ENCODE measurements at places on chromosomes 6 and 20.

GRCh38 chr20:12860619-12861247 is 148.0 kb upstream of the SPTLC3 start:
- DNase-seq = no peak

GRCh38 chr20:60330461-60330860 is 372.2 kb downstream of the CDH26 start:
- no peak for DNase-seq

DNA sequence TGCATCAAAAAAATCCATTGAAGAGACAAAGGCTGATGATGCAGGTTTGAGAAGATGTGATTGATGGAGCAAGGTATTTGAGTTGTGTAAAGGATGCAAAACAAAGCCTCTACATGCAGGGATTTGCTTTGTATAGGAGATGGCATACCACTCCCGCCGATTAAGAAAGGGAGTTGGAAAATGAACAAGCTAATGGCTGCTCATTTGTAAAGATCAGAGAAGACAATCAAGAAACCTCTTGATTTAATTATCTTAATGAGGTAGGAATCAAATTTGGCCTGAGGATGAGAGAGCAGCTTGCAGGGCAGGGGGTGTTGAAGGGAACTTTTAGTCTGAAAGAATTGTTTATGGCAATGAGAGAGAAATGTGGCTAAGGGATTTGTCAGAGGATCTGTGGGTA is 448.2 kb upstream of the ADGRB3 start:
- DNase-seq = no peak

- DNase-seq = no peak
These were observed 9.8 kb downstream of the PGM3 start for GRCh38 chr6:83183082-83183828.

DNA sequence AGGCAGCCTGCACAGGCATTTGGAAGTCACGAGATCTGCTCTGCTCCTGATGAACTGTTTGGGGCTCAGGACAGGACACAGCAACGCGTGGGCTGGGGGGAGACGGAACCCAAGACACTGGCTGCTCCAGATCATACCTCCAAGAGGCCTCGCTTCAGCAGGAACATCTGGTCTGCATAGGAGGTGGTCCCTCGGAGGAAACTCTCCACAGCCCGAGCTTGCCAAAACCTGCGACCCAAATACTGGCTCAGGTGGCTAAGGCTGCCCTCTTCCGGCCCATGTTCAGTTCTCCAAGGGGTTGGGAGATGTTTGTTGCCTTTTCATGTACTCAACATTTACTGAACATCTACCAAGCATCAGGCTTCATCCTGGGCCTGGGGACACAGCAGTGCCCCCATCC is 51.7 kb downstream of the MYH7B start:
- DNase-seq = peak; percentile 33

All from right forelimb (tissue), 1 donor.